Heart right ventricle (tissue), 16 donors: ENCODE measurements at places on chromosomes 4 and X. TPM values are rescaled to one million over a fixed set of nuclear protein-coding genes. Genes with fewer than 3 reads are reported as not detected.

Gene TLL1
- 0.32 TPM for total RNA-seq

DNA sequence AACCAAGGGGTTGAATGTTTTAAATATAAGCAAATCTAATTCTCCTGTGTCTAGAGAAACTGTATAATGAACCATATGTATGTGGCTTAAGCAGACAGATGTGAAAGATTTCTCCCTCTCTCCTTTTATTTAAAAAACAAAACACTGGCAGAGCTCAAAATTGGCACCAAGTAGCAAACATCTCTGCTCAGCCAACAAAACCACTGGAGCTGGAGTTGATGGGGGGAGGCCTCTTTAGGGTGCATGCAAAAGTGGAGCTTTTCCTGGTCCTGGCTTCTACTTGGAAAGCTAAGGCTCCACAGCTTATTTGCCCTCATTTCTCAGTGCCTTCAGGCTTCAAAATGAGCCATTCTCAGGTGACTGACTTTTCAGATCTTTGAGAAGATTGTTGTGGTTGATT, 95.6 kb downstream of the REPS2 start:
- H3K4me3 ChIP-seq: no peak overlapping the region
- peaks cover 4% of the 10 kb centered on the region for H3K4me1 ChIP-seq
- no peaks in the 10 kb centered on the region for H3K36me3 ChIP-seq
- no peaks in the 10 kb centered on the region for H3K27me3 ChIP-seq
- DNase-seq: no peak

Gene GLRA3
- not detected for total RNA-seq

DNA sequence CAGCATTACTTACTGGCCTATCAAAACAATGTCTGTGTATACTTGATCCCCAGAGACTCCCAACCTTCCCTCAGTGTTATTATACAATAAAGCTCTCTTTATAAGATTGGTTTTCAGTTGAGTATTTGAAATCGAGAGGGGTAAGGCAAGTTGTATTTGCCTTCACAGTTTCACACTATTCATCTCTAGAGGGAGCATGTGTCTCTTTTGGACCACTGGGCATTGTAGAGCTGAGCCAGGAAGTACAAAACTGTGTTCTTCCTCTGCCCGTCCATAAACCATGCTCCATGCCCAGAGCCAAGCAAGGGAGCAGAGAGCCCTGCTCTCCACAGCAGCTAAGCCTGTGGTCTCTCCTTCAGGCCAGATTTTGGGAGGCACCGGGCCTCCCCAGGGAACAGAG, 61.5 kb upstream of the HHIP start:
- H3K27me3 ChIP-seq: no peaks in the 10 kb centered on the region
- DNase-seq: no peak
- H3K4me1 ChIP-seq: no peaks in the 10 kb centered on the region
- H3K4me3 ChIP-seq: no peak overlapping the region

GRCh38 chr4:113169368-113169767, 119.9 kb downstream of the ANK2 start:
- no peak overlapping the region for H3K27ac ChIP-seq
- H3K4me1 ChIP-seq: peaks cover 26% of the 10 kb centered on the region
- DNase-seq: no peak
- H3K36me3 ChIP-seq: no peaks in the 10 kb centered on the region
- no peaks in the 10 kb centered on the region for H3K27me3 ChIP-seq
- H3K4me3 ChIP-seq: no peak overlapping the region

DNA sequence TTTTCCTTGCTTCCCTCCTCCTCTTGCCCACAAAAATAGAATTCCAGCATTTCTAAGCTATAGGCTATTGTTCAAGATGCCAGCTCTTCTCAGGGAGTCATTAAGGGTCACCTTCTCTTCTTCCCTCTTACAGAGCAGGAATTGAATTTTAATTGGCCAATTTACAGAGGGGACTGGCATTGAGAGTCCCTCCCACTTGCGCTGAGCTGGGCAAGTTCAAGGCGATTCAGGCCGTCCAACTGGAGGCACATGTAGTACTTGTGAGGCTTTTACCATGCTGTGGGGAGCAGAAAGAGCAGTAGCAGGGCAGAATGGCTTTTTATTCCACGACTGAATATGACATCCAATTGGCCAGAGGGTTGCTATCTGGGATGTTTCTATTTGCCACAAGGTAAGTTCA, 181.9 kb downstream of the SOWAHB start:
- no peak for DNase-seq
- H3K27me3 ChIP-seq: no peaks in the 10 kb centered on the region
- H3K4me1 ChIP-seq: no peaks in the 10 kb centered on the region
- H3K4me3 ChIP-seq: no peak overlapping the region

Gene ZFP42
- 0.09 TPM for total RNA-seq

DNA sequence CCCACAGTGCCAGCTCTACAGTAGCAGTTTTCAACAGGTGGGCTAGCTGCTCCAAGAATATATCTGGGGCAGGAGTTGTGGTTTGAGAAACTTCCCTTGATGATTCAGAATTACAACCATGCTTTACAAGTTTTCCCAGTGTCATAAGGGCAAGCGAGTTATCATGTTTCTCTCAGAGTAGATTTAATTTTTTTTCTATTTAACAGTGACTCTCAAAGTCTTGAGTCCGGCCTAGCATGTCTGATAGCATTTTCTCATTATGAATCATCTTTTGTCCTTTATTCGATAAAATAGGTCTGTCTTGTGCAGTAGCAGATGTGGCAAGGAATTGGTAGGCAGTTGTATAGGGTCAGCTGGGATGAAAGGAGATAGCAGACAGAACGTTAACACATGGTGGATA, 62.2 kb upstream of the SPANXD start:
- H3K36me3 ChIP-seq: no peaks in the 10 kb centered on the region
- H3K4me1 ChIP-seq: no peaks in the 10 kb centered on the region
- no peak overlapping the region for H3K27ac ChIP-seq
- no peak for DNase-seq
- H3K27me3 ChIP-seq: no peaks in the 10 kb centered on the region

- DNase-seq: no peak
- H3K36me3 ChIP-seq: no peaks in the 10 kb centered on the region
- no peak overlapping the region for H3K4me3 ChIP-seq
- H3K27me3 ChIP-seq: no peaks in the 10 kb centered on the region
- H3K4me1 ChIP-seq: peaks cover 3% of the 10 kb centered on the region
Observed at GRCh38 chrX:118523920-118524319, 28.3 kb downstream of the DOCK11 start.

- no peak overlapping the region for H3K4me3 ChIP-seq
- H3K36me3 ChIP-seq: no peaks in the 10 kb centered on the region
Observed at GRCh38 chr4:157170321-157170720, 50.2 kb upstream of the GRIA2 start.

DNA sequence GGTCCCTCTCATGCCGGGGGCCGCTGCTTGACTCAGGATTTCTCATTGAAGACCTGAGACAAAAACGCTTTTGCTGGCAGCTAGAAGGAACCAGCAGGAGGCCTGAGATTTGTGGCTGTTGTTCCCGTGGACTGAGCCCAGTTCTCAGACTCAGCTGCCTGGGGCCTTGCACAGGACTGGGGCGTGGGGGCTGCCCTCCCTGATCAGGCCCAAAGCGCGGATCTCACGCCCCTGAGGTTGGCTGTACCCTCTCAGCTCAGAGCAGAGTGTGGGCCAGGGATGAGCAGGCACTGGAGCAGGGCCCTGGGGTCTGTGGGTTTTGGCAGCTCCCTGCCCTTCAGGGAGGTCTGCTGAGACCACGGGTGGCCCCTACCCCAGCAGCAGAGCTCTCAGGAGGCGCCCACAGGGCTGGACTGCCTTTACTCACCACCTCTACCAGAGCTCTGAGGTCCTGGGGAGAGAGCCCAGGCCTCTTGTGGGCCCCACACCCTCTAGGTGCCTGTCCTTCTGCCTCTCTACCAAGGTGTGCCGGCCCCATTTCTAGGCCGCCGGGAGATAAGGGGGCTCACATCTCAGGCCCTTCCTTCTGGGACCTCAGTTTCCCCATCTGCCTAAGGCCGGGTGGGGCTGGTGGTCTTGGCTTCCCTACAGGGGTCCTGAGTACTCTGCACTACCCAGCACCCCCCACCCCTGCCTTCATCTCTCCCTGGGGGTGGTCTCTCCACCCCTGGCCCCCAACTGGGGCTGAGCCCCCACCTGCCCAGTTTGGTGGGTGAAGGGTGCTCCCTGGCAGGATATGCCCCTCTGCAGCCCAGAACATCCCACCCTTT, 5.6 kb downstream of the MSANTD1 start:
- no peaks in the 10 kb centered on the region for H3K27me3 ChIP-seq
- no peaks in the 10 kb centered on the region for H3K4me1 ChIP-seq
- H3K36me3 ChIP-seq: no peaks in the 10 kb centered on the region
- DNase-seq: no peak
- H3K4me3 ChIP-seq: no peak overlapping the region
- H3K27ac ChIP-seq: no peak overlapping the region

DNA sequence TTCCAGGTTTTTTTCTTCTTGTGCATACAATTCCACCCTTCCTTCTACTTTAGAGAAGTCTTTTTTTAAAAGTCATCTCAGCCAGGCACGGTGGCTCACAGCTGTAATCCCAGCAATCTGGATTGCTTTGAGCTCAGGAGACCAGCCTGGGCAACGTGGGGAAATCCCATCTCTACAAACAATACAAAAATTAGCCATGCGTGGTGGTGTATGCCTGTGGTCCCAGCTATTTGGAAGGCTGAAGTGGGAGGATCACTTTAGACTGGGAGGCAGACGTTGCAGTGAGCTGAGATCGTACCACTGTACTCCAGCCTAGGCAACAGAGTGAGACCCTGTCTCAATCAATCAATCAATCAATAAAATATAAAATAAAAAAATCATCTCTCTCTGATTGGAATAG, 14.8 kb downstream of the ELOVL6 start:
- H3K4me3 ChIP-seq: no peak overlapping the region
- no peaks in the 10 kb centered on the region for H3K36me3 ChIP-seq
- DNase-seq: no peak
- H3K27me3 ChIP-seq: no peaks in the 10 kb centered on the region
- H3K27ac ChIP-seq: no peak overlapping the region
- H3K4me1 ChIP-seq: no peaks in the 10 kb centered on the region

Gene EDA2R
- total RNA-seq: 0.51 TPM

GRCh38 chr4:67342291-67342690, 203.0 kb downstream of the CENPC start:
- no peaks in the 10 kb centered on the region for H3K36me3 ChIP-seq
- H3K4me3 ChIP-seq: no peak overlapping the region
- no peaks in the 10 kb centered on the region for H3K4me1 ChIP-seq

GRCh38 chr4:40857956-40858355, 108.2 kb downstream of the NSUN7 start:
- H3K27ac ChIP-seq: no peak overlapping the region
- DNase-seq: no peak
- H3K4me3 ChIP-seq: no peak overlapping the region
- no peaks in the 10 kb centered on the region for H3K36me3 ChIP-seq

GRCh38 chr4:100782356-100782755, 264.5 kb upstream of the EMCN start:
- no peak overlapping the region for H3K27ac ChIP-seq
- no peak overlapping the region for H3K4me3 ChIP-seq
- no peaks in the 10 kb centered on the region for H3K4me1 ChIP-seq
- H3K27me3 ChIP-seq: no peaks in the 10 kb centered on the region

Gene TMSB15B
- not detected for total RNA-seq

Gene RAB39B
- total RNA-seq: 0.25 TPM

Gene NPY5R
- total RNA-seq: 0.21 TPM

- peaks cover 12% of the 10 kb centered on the region for H3K4me1 ChIP-seq
- H3K4me3 ChIP-seq: no peak overlapping the region
- peaks cover 17% of the 10 kb centered on the region for H3K27me3 ChIP-seq
- H3K36me3 ChIP-seq: no peaks in the 10 kb centered on the region
Observed at GRCh38 chr4:6449746-6450369, 22.6 kb downstream of the PPP2R2C start.

DNA sequence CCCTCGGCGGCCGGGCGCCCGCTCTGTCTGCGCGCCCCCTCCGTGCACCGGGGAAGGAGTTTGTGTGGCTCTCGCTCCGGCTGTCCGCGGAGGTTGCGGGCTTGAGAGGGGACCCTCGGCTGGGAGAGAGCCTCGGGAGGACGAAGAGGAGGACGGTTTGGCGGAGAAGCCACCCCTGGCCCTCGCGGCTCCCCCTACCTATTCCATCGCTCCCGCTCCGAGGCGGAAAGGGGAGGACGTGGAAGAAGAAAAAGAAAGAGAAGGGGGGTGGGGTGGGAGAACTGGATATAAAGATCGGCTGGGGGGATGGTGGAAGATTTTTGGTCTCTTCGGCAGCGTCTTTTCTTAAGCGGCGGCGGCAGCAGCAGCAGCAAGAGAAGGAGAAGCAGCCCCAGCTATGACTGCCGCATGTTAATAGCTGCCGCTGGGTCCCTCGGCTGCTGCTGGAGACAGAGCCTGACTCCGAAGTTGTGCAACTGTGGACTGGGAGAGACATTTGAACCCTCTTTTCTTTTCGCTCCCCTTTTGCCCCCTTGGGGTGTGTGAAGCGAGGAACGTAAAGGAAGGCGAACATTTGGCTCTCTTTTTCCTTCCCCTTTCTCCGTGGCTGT, 895 bp downstream of the ADGRL3 start:
- peaks cover 65% of the 10 kb centered on the region for H3K27me3 ChIP-seq
- DNase-seq: no peak
- H3K4me3 ChIP-seq: peak overlapping the region; percentile 65

Gene CT45A5
- not detected for total RNA-seq

Gene GRPEL1
- total RNA-seq: 70.6 TPM

Gene CCDC160
- total RNA-seq: not detected

- no peak overlapping the region for H3K27ac ChIP-seq
- H3K27me3 ChIP-seq: peaks cover 14% of the 10 kb centered on the region
- H3K4me3 ChIP-seq: no peak overlapping the region
- H3K4me1 ChIP-seq: no peaks in the 10 kb centered on the region
Observed at GRCh38 chrX:39361736-39362135, 560.5 kb downstream of the MID1IP1 start.

GRCh38 chr4:91171217-91171616, 1044.0 kb downstream of the CCSER1 start:
- H3K27me3 ChIP-seq: no peaks in the 10 kb centered on the region
- H3K4me1 ChIP-seq: no peaks in the 10 kb centered on the region
- H3K36me3 ChIP-seq: no peaks in the 10 kb centered on the region

DNA sequence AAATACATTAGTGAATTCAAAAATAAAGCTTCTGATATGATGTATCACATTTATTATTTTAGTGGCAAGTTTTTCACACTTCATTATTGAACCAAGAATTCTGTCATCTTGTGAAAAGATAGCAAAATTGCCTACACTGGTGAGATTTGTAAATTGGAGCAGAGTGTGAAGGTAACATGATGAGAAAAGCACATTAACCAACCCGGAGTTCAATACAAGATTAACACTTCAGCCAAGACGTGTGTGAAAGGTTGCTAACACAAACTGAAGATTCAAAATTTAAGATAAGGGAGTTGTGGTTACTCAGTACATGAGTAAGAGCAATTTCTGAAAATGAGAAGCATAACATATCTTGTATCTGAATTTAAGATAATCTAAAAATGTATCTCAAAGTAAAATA, 346.7 kb downstream of the PDHA2 start:
- no peaks in the 10 kb centered on the region for H3K27me3 ChIP-seq
- no peaks in the 10 kb centered on the region for H3K4me1 ChIP-seq
- DNase-seq: no peak
- H3K27ac ChIP-seq: no peak overlapping the region

Gene UGT2A1
- total RNA-seq: not detected

Gene NLGN3
- 0.59 TPM for total RNA-seq

Gene LNX1
- 8.1 TPM for total RNA-seq

Gene ADGRG4
- total RNA-seq: not detected
